Esophagus muscularis mucosa (tissue), 4 donors: ENCODE measurements at places on chromosomes 7 and 10. TPM values are rescaled to one million over a fixed set of nuclear protein-coding genes. Genes with fewer than 3 reads are reported as not detected.

DNA sequence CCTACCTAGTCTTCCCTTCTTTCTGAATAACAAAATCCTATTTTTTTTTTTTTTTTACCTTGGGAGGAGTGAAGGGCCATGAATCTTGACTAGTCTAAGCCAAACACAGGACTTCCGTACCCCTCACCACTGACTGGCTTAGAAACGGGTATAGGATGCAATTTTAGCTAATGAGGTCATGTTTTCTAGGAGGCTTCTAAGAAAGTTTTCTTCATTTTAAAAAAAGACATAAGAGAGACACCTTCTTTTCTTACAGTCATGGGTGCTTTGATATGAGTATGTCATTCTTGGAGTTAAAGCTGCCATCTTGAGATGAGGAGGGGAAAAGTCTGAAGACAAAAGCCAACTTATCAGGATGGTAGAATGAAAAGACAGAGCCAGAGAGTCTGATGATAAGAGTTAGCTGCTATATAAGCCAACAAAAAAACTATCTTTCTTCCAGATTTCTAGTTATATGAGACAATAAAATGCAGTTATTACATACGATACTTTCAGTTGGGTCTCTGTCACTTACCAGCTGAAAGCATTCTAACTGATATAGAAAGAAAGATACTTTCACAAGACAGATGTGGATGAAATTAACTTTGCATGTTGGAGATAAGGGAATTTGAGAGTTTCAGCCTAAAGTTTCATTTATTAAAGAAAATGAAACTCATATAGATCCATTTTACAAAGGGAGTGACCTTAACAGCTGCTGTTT is 34.0 kb downstream of the ZNF438 start:
- no peak for DNase-seq

Gene CLRN3
- total RNA-seq = not detected

DNA sequence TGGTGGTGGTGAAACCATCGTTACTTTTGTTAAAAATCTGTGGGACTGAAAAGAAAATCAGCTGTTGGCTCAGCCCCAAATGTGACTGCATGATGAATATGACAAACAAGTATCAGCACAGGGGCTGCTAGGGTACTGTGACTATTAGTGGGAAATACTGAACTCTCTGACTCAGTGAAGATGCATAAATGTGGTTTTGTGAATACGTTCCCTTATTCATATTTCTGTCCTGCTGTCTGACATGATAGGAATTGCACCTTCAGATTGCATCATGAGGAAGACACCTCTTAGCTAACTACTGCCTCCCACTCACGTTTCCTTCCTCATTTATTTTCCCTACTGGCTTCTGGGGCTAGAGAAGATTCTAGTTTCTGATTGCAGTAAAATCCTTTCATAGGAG is 1.4 kb downstream of the CLEC5A start:
- no peak for DNase-seq

Gene SYT15
- total RNA-seq = 6.1 TPM

DNA sequence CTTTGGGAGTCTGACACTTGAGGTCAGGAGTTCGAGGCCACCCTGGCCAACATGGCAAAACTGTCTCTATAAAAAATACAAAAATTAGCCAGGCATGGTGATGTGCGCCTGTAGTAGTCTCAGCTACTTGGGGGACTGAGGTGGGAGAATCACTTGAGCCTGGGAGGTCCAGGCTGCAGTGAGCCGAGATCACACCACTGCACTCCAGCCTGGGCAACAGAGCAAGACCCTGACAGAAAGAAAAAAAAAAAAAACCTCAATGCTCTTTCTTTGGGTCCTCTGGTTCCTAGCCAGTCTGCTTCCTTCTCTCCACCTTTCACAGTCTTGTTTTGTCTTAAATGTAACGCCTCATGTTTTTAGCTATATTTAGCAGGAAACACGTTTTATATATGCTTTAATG is 9.4 kb downstream of the OGDH start:
- no peak for DNase-seq

- DNase-seq = no peak
Measured at GRCh38 chr10:52212802-52213201, 101.3 kb upstream of the DKK1 start.

DNA sequence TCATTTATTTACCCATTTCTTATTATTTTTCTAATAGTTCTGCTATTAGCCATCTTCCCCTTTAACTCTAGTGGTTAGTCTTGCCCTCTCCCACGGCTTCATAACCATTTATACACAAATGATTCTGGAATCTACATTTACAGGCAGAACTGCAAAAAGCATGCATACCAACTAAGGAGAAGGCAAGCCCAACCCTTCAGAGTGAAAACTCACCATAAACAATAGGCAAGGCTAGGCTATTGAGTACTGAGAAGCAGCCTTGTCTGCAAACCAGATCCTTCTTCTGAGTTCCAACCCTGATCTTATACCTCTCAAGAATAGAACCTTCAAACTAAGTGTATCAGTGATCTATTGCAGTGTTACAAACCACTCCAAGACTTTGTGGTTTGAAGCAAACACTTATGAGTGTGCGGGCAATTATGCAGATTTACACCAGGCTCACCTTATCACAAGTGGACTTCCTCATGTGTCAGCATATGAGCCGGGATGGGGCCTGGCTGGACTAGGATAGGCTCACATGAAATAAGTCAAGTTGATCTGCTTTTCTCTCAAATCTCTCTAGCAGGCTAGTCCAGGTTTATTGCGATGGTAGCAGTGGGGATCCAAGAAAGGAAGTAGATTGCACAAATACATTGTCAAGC is 896.9 kb upstream of the PHF14 start:
- DNase-seq = no peak

GRCh38 chr10:113060201-113061053 is 110.4 kb downstream of the TCF7L2 start:
- DNase-seq = no peak

GRCh38 chr7:20539201-20539600 is 76.3 kb upstream of the ABCB5 start:
- DNase-seq = no peak

DNA sequence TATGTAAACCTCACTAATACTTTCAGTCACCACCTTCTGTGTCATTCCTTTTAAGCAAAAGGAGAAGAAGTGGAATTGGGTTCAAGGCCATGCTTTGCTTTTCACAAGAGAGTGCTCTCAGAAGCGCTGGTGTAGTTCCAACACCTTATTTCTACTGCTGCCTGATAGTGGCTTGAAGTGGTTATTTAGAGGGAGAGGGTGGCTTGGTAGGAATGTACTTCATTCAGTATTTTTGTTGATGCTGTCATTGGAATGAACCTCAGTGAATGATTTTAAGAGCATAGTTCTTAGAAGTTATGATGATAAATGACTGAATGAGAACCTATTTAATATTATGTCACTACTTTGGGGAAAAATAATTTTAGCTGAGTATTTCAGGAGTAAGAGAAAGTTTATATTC is 396.7 kb downstream of the EXOC4 start:
- DNase-seq = no peak

DNA sequence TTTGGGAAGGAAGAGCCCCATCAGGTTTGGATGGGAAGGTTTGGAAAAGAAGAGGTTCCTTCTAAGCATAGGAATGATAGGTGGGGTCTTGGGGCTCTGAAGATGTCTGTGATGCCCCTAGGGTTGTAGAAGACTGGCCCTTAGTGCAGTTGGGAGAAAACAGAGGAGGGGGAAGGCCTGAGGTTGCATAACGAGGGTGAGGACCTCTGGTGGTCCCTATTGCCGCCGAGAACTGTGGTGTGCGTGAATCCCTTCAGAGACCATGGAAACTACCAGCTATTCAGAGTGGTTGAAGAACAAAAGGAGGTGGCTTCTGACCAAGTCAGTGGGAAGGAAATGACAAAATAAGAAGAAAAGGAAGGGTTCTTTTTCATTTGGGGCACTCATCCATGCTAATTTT is 3.1 kb upstream of the PKD2L1 start:
- DNase-seq = no peak

- no peak for DNase-seq
Measured at GRCh38 chr7:99210265-99210970, 2.5 kb upstream of the KPNA7 start.

Gene CCDC71L
- 33.6 TPM for total RNA-seq

Gene NUTM2A
- 1.7 TPM for total RNA-seq

Gene APBB1IP
- total RNA-seq = 4.4 TPM

- no peak for DNase-seq
Measured at GRCh38 chr7:27220440-27220955, 20.6 kb upstream of the HOXA13 start.

DNA sequence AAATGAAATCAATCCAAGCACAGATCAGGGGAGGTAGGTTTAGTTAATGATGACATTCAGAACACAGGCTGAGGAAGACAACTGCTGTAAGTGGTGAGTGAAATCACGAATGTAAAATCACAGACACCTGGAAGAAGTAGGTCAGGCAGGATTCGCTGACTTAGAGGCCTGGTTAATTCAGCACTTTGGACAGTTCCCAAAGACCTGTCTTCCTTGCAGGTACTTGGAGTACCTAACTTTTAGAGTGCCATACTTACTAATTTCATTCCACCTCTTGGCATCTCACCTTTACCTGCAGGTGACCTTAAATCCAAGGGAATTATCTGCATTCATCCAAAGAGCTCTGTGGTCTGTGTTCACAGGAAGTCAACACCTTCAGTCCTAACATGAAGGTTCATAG is 822.3 kb downstream of the PHTF2 start:
- DNase-seq = no peak

GRCh38 chr7:101644879-101645278 is 15.8 kb upstream of the MYL10 start:
- no peak for DNase-seq
